ENCODE measurements at places on chromosomes 7 and 10. TPM values are rescaled to one million over a fixed set of nuclear protein-coding genes. Genes with fewer than 3 reads are reported as not detected.

DNA sequence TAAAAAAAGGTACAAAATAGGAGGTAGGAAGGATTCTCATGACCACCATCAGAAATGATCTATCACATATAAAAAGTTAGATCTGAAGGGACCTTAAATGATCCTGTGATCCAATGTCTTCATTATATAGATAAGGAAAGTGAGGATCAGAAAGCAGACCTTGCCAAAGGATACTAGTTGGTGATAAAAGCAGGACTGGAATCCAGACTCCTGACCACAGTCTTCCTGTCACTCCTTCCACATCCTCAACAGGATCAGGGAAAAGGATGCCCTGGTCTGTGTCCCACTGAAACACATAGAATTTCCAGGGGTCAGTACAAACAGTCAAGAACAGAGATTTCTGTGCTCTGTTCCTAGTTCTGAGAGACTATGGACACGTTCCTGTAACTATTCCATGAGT lies 97.2 kb downstream of the SPAG6 start:
- DNase-seq, result no peak

- DNase-seq, result no peak
Observed at GRCh38 chr10:32379950-32380551, 33.1 kb upstream of the EPC1 start.

GRCh38 chr10:60827791-60828488 lies 49.7 kb downstream of the CDK1 start:
- DNase-seq, result no peak

GRCh38 chr7:146698995-146699610 lies 582.5 kb downstream of the CNTNAP2 start:
- DNase-seq, result no peak

GRCh38 chr10:114869520-114869892 lies 47.9 kb downstream of the FHIP2A start:
- no peak for DNase-seq

GRCh38 chr7:33873981-33874750 lies 31.2 kb upstream of the BMPER start:
- DNase-seq, result no peak

GRCh38 chr10:99451499-99451788 lies 21.0 kb upstream of the GOT1 start:
- DNase-seq, result no peak

- no peak for DNase-seq
Observed at GRCh38 chr7:46024263-46024916, 103.3 kb upstream of the IGFBP3 start.

DNA sequence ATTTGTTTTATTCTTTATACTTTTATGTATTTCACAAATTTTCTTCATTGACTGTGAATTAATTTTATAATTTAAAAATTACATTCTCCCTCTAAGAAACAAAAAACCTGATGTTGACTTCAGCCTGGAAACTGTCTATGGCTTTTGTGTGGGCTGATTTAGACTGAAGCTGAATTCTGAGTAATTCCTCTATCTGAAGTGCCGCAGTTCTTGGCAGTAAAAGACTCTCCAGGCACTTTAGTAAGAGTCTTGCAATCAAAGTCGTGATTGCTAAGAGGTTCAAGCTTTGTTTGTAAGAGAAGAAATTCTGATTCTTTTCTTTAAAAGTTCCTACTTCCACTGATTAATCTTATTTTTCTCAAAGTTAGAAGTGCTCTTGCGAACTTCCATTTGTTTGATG lies 3.4 kb upstream of the CEP41 start:
- no peak for DNase-seq

GRCh38 chr7:2105917-2106316 lies 126.8 kb downstream of the MAD1L1 start:
- DNase-seq, result no peak

- peak; percentile 10 for DNase-seq
Observed at GRCh38 chr10:8017277-8017676, 37.2 kb upstream of the GATA3 start.

DNA sequence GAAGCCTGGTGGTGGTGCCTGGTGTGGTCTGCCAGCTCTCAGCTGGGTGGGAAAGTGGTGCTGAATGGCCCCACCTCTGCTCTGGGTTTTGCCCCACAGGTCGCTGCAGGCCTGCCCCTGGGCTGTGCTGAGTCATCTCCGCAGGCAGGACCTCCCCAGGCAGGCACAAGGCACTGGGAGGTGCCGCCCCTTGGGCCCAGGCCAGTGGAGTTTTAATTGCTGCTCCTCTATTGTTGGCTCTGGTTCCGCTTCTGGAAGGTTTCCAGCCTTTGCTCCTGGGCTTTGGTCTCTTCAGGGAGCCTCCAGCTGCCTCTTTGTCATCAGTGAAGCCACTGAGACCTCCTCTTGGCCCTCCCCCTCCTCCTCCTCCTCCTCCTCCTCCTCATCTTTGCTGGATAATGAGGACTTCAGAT lies 180.3 kb upstream of the GRB10 start:
- DNase-seq, result no peak

- no peak for DNase-seq
Observed at GRCh38 chr10:110067960-110068770, 60.4 kb downstream of the ADD3 start.

Gene RBM20
- 5.3 TPM for polyA plus RNA-seq

Gene RTKN2
- 20.0 TPM for polyA plus RNA-seq

Gene COL1A2
- polyA plus RNA-seq, result 746 TPM

Gene OR2A1
- 1.2 TPM for polyA plus RNA-seq

Data from left kidney (tissue), 8 donors.